Activated T-helper 1 cell treated with anti-CD3 and anti-CD28 coated beads, Interleukin-2, amount 50 U/mL, for 16 hours (primary cell): ENCODE measurements at places on chromosomes 5 and 9.

DNA sequence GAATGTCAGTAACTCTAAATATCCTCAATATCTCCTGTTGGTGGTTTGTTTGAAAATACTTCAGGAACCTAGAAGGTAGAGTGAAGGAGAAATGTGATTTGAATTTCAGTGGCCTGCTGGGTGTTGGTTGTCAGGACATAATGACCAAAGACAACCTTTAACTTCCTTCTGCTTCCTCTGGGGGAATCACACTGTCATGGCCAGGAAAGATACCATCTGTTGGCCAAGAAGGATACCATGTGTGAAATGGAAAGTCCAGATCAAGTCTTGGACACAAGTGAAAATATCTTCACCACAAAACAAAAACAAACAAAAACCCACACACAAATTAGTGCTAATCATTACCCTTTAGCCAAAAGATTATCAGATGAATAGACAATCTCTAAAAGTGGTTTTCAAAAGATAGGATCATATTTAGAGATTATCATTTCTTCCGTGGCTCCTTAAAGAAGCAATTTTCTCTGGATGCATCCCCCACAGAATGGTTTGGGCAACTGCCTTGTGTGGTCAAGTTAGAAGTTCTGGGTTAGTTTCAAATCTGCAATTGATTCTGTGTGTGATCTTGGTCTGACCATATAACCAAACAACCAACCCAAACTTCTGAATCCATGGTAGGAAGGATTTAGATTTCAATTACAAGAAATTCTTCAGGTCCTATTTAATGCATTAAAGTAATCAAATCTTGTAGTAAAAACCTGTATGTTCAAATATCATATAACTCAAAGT lies 1.6 kb downstream of the C1QTNF3 start:
- DNase-seq: no peak

DNA sequence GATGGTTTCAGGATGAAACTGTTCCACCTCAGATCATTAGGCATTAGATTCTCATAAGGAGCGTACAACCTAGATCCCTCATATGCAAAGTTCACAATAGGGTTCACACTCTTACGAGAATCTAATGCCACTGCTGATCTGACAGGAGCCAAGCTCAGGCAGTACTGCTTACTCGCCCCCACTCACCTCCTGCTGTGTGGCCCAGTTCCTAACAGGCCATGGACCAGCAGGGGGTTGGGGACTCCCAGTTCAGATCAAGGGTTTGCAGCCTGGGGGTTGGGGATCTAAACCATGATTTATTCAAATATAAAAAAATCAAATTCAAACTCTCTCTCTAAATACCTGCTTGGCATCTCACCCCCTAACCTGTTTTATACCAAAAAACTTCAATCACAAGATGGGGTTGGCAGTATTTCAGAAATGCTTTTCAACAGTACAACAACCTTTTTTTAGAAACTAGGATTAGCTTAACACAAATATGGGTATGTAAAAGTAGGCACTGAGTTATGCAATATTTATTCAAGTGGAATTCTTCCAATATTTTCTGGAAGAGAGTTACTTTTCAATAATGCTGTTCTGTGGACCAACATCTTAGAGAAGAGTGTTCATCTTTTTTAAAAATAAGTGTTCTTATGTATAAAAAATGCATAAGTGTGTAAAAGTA lies 30.1 kb upstream of the SLC12A2 start:
- no peak for DNase-seq

GRCh38 chr9:75461183-75461582 lies 372.9 kb downstream of the OSTF1 start:
- DNase-seq: no peak

- DNase-seq: no peak
Observed at GRCh38 chr5:5141625-5142525, 1.7 kb downstream of the ADAMTS16 start.

DNA sequence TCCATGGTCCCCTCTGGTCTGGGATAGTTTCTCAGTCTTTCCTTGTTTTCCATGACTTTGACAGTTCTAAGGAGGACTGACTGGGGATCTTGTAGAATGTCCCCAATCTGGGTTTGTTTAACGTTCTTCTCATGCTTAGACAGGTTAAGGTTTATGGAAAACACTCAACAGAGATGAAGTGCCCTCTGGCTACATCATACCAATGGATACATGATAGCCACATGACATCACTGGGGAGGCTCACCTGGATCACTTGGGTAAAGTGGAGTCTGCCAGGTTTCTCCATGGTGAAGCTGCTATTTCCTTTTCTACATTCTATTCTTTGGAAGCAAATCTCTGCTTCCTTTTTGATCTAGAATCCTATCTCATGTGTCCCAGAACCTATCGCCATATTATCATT lies 23.8 kb upstream of the ALDH1B1 start:
- DNase-seq: no peak

- no peak for DNase-seq
Observed at GRCh38 chr9:128696923-128697707, 5.2 kb upstream of the PKN3 start.

GRCh38 chr9:20621471-20622329 lies 599 bp downstream of the MLLT3 start:
- DNase-seq: peak; percentile 57

- no peak for DNase-seq
Observed at GRCh38 chr9:119868694-119869093, 499.5 kb upstream of the BRINP1 start.

DNA sequence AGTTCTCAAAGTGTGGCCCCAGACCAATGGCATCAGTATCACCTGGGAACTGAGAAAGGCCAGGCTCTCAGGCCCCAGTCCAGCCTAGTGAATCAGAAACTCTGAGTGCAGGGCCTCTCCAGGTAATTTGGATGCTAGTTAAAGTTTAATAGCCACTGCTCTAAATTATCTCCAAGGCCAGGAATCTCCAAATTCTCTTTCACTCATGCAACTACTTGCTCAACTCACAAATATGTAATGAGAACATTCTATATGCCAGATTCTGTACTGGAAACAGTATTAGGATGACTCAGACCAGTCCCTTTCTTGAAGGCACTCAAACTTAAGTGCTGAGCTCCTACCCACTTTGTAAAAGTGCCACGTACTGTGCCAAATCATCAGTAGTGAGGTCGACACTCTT lies 84.6 kb downstream of the PAPPA start:
- no peak for DNase-seq

- DNase-seq: no peak
Observed at GRCh38 chr5:169861934-169862333, 118.4 kb downstream of the INSYN2B start.

DNA sequence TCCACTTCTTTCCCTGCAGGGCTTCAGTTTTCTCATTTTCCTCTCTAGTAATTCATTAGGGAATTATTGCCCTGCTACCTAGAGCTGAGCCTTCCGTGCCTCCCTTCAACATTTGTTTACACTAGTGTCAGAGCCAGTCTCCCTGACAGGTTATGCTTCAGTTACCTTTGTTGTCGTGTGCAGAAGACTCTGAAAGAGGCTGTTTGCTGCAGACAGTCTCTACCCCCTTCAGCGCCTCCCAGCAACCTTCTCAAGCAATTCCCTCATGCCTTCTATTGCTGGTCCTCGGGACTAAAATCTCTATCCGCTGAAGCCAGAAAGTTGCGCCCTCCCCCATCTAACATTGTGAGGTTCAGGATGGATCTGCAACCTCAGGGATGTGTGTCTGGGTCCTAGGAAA lies 12.8 kb downstream of the RALGPS1 start:
- DNase-seq: no peak
